ENCODE measurements at places on chromosomes 4 and X.

GRCh38 chr4:131091896-131092295 is 1995.9 kb downstream of the C4orf33 start:
- peak; percentile 4 for DNase-seq

GRCh38 chr4:158778712-158779111 is 9.9 kb downstream of the FNIP2 start:
- DNase-seq = no peak

- peak; percentile 35 for DNase-seq
Measured at GRCh38 chrX:101357166-101357795, 8.7 kb upstream of the TIMM8A start.

- DNase-seq = no peak
Measured at GRCh38 chr4:65671372-65671771, 1.1 kb upstream of the EPHA5 start.

DNA sequence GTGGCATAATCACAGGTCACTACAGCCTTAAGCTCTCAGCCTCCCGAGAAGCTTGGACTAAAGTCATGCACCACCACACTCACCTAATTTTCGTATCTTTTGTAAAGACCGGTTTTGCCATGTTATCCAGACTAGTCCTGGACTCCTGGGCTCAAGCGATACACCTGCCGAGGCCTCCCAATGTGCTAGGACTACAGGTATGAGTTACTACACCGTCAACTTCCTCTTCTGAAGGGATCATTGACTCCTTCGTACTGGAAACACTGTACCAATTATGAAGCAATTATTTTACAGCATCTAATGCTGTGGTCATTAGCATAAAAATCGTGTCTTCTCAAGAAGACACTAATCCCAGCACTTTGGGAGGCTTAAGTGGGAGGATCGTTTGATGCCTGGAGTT is 35.2 kb downstream of the PDS5A start:
- no peak for DNase-seq

DNA sequence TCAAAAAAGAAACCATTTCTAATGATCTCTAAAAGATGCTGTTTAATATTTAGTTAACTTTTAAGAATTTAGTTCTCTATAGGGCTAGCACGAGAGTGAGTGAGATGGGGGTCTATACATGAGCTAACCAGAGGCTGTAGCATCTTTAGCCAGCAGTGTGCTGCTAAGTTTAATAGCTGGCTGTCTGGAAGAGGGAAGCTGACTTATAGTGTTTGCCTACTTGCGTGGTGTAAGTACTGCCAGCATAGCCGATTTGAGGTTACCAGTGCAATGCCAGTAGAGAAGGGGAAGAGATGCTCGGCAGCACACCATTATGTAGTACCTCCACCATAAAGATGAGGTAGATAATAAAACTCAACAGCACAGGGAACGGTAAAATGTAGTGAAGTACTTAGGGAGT is 47.1 kb upstream of the TMEM131L start:
- no peak for DNase-seq

DNA sequence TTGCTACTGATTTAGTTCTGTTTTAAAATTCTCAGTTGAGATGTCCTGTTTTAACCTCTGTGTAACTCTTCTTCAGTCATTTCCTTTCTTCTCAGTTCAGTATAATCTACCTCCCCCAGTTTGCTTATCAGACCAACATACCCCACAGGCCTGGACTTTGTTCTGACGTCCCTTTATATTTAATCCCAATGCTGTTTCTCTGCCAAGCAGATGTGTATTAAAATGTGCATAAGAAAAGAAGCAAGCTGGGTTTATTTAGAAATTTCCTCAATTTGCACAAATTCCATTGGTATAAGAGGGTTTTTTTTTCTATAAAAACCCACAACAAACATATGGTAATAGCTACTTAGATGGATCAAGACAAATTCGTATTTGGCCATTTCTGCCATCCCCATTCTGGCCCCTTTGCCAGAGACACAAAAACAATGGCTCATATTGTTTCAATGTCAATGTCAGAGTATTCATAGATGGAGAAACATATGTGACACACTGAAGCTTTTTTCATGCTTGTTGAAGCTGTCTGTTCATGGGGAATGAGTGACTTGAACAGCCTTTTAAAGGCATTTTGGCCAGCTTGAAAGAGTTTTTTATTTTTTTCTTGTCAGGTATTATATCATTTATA is 24.5 kb downstream of the HCCS start:
- peak; percentile 25 for DNase-seq

- DNase-seq = no peak
Measured at GRCh38 chr4:54800831-54801530, 143.2 kb downstream of the KIT start.

- no peak for DNase-seq
Measured at GRCh38 chr4:186557486-186557885, 2.1 kb upstream of the MTNR1A start.

GRCh38 chr4:17275836-17276235 is 236.1 kb downstream of the QDPR start:
- no peak for DNase-seq

GRCh38 chr4:93827272-93827947 is 1.1 kb upstream of the ATOH1 start:
- peak; percentile 15 for DNase-seq

DNA sequence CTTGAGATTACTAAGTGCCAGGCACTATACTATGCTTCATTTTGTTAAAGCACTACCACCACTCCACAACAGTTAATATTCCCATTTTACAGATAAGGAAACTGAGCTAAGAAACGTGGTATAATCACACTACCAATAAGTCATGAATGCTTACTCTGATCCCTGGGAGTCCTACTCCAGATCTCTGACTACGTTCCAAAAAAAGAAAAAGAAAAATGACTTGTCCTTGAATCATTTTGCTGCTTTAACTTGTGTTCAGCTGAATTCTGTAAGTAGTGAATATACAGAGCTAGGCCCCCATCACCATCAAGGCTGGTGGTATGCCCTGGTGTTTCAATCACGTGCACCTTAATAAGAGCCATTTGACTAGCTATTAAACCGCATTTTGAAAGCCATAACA is 39.4 kb downstream of the LDB2 start:
- DNase-seq = no peak

- DNase-seq = no peak
Measured at GRCh38 chr4:99529228-99529627, 18.4 kb downstream of the C4orf17 start.

DNA sequence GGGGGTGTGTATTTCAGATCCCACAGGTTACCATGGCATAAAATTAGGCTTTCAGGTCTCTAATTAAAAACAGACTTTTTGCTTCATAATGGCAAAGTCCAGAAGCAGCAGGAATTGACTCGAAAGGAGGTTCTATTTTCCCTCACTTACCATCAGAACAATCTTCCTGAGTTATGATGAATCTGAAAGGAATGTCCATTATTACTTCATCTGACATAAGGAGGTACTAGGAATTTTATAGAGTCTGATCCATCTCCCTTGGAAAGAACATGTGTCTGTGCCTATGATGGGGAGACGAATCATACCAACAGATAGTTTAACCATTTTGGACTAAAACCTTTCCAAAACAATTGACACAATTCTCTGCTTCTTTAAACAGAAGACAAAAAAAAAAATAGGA is 206.3 kb upstream of the FGF13 start:
- no peak for DNase-seq

GRCh38 chrX:17266136-17266535 is 108.9 kb upstream of the NHS start:
- no peak for DNase-seq

- no peak for DNase-seq
Measured at GRCh38 chr4:85548841-85549240, 73.9 kb downstream of the ARHGAP24 start.

- DNase-seq = peak; percentile 58
Measured at GRCh38 chr4:67575232-67576058, 16.9 kb downstream of the STAP1 start.

DNA sequence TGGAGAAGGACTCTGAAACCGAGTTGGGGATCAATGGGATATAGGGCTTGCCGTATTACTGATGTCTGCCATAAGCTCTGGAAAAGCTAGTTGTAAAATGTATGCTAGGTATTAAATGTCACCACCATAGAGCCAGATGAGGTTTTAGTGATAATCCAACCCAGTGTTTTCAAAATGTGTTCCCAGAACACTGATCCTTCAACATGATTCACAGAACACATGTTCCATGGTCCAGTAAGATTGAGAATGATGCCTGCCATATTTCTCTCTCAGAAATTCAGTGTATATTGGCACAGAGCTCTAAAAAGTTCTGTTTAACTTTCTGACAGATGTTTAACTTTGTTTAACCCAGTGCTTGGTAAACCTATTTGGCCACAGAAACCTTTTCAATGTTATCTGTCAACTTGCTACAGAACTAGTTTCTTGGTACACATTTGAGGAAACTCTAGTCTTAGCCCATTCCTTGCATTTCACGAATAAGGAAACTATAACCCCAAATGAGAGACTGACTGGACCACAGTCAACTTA is 160.2 kb downstream of the PALLD start:
- no peak for DNase-seq

- DNase-seq = no peak
Measured at GRCh38 chr4:140005699-140006098, 148.3 kb downstream of the MAML3 start.

- no peak for DNase-seq
Measured at GRCh38 chr4:72715299-72715698, 146.3 kb upstream of the ADAMTS3 start.

- peak; percentile 0 for DNase-seq
Measured at GRCh38 chrX:56788229-56788628, 59.2 kb downstream of the NBDY start.

DNA sequence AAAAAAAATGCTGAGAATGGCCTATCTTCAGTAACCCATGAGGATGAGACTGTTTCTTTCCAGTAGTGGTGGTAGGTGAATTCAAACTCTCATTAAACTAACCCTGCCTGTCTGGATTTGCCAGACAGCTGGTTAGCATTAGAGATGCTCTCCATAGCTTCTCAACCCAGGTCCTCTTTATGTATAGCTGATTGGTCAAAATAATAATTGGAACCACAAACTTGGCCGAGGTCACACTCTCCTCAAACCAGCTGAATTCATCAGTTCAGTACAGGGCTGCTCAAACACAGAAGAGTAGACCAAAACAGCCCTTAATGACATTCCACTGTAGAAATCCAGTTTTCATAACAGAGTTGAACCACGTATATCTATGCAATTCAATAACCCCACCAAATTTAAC is 85.3 kb downstream of the HCCS start:
- no peak for DNase-seq

- DNase-seq = no peak
Measured at GRCh38 chrX:122087341-122087740, 1039.9 kb downstream of the GLUD2 start.

DNA sequence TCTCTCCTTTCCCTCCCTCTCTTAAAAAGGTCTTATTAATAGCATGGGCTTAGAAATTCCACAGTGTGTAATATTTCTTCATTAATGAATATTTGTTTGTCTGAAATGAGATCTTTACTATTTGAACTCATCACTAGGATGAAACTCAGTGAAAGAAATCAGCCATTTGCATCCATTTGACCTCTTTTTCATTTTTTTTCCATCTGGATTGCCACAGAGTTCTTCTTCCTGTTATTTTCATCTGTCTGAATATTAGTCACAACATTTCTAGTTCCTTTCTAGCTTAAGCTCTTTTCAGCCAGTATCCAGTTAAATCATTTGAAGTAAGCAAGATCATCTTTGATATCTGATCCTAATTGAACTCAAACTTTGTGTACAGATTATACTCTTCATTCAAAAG is 69.2 kb upstream of the PLS3 start:
- DNase-seq = no peak

- DNase-seq = no peak
Measured at GRCh38 chrX:120504569-120504968, 35.5 kb upstream of the LAMP2 start.

DNA sequence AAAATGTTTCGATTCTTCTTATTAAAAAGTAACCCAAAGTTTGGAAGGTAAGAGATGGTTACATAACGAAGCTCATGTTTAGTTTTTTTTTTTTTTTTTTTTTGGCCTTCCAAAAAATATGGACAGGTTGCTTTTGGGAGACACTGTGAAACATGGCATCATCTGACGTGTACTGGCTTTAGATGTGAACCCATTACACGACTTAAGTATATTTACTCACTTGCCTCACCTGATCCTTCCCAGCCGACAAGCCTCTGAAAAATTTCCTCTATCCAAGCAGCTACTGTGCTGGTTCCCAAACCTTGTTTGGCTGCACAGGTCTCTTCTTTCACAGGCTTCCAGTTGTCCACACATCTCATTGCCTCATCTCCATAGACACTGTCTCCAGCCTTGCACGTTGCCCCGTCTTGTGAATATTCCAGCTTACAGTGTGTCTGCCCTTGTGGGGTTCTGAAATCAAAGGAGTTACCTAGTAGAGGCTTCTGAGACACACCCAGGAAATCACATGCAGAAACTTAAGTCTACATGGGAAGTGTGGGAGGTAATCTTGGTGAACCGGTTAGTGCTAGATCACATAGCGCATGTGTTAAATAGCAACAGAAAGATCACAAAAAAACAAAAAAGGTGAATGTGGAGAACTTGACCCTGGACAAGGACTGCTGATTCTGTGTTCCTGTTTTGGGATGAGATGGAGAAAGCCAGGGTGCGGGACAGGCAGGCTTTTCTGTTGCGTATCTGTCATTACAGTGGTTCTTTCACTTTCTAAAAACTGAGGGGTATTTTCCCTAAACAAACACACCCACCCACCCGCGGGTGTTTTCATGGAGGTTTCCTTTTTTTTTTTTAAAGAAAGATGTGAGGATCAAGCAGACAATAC is 328.6 kb downstream of the ARHGAP10 start:
- DNase-seq = no peak

- peak; percentile 3 for DNase-seq
Measured at GRCh38 chrX:69503782-69504625, at the start of gene NALF2. Gene NALF2, plus strand, starts transcription at chrX:69504326. Its CDS starts 957 bp downstream, at chrX:69505283.

GRCh38 chr4:119537586-119537985 is 91.0 kb downstream of the PDE5A start:
- no peak for DNase-seq

- no peak for DNase-seq
Measured at GRCh38 chrX:29826742-29827141, 388.6 kb upstream of the MAGEB2 start.

DNA sequence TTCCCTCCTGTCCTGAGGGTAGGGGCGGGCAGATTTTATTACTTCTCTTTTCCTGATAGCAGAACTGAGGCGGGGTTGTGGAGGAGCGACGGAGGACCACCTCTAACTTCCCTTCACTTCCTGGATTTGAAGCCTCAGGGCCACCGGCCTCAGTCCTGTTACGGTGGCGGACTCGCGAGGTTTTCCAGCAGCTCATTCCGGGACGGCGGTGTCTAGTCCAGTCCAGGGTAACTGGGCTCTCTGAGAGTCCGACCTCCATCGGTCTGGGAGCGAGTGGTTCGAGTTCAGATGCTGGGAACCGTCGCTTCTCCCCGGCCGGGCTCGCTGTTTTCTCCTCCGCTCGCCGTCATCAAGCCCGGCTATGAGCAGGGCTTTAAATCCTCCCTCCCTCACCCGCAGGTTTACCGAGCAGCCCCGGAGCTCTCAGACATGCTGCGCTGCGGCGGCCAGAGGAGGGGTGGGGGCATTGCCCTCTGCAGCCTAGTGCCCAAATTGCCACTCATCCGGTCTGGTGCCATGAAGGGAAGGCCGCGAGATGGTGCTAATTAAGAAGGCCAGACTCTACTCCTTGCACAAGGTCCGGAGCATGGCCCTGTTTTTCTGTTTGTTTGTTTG is 23.3 kb downstream of the HAND2 start:
- no peak for DNase-seq

All from erythroblast (primary cell).